ENCODE measurements at places on chromosomes 5 and 9.

GRCh38 chr5:143515829-143516228, 112.3 kb upstream of the NR3C1 start:
- peak; percentile 82 for ATAC-seq

DNA sequence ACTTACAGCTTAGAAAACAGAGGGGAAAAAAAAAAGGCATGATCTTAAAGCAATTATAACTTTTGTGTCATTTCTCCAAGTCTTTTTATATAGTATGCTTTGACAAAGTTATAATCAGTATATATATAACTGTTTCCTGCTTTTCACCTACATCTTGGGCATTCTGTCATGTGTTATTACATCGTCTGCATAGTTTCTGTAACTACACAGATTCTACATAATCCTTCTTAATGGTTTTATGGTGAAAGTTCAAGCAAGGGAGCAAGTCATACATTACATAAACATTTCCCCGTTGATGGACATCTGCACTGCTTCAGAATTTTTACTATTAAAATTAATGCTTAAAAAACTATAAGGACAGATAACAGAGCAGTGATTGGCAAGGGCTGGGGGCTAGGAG, 12.1 kb downstream of the FEM1C start:
- peak; percentile 49 for ATAC-seq

DNA sequence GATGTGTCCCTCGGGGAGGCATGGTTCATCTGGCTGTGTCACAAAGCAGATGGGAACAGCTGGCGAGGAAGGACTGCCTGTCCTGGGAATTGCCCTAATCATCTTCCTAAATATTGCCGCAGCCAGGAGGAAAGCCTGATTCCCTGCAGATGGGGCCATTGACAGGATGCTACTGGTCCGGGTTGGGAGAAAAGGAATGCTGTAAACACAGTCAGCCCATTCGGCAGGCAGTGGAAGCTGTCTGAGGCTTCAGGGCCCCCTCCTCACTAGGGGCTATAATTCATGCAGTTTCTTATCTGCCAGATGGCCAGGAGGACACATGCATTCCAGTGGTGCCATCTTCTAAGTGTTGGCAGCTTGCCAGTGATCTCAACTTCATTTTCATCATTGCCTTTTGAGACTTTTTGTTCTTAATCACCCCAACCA, 110.3 kb downstream of the KCNIP1 start:
- peak; percentile 47 for ATAC-seq

GRCh38 chr9:130243015-130243881, 22.3 kb upstream of the HMCN2 start:
- ATAC-seq: peak; percentile 77

- no peak for ATAC-seq
These were observed 26.7 kb downstream of the ALDH7A1 start for GRCh38 chr5:126568206-126568755.

DNA sequence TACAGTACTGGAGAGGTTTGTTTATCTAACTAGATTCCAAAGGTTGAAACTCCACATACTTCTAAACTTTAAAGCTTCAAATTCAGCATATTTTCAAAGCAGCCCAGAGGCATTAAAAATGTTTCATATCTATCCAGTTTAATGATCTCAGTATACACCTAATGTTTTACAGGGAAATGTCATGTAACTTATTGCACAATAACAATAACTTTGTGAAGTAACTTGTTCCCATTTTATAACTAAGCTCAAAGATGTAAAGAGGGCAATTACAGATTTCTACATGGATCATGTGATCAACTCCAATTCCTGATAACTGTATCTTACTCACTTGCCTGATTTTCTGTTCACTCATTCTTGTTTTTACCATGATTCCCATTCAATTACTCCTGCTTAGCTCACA, 610.0 kb downstream of the TAF11L14 start:
- ATAC-seq: no peak

DNA sequence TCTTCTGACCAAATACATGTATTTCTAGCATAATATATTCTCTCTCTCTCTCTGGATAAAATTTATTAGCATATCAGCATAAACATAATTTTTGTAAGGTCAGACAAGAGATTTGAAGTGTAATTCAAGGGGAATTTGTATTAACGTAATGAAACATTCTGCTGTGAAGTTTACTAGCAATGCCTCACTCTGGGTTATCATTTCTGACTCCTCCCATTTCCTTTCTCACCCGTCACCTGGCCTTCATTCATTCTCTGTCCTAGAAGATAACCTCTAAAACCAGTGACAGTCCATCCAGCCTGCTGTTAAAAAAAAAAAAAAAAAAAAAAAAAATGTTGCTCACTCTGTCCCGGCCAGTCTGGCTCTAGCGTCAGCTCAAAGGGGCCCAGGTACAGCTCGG, 27.1 kb downstream of the GRAMD2B start:
- no peak for ATAC-seq

DNA sequence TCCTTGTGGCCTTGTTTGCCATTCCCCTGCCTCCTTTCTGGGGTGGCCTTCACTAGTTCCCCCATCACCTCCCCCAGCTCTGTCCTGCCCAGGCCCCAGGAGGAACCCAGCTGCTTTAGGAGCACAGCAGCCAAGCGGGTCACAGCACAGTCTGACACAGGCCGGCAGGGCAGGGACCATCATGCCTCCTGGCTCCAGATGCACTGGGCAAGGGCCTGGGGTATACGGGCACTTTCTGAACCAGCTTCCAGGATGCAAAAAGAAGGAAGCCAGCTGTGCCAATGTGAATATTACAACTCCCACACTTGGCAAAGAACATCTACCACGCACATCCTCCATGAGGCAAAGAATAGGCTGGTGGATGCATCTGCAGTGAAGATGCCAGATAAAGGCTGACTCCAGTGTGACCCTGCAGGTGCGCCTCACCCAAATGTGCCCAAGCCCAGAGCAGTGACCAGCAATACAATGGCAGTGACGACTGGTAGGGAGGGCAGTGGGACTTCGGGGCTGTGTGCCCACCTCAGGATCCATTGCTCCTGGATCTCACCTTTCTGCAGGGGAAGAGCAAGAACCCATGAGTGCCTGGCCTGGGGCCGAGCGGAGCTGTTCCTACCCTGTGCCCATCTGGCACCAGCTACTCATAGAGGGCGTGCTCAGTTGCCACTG, 6.3 kb upstream of the IL3 start:
- no peak for ATAC-seq
